ENCODE measurements at places on chromosomes 12 and 14.
A peak's percentile ranks its signal among the peaks of the same experiment; 100 is the strongest.

GRCh38 chr12:7834701-7835100 is 38.0 kb downstream of the SLC2A14 start:
- no peak for DNase-seq

DNA sequence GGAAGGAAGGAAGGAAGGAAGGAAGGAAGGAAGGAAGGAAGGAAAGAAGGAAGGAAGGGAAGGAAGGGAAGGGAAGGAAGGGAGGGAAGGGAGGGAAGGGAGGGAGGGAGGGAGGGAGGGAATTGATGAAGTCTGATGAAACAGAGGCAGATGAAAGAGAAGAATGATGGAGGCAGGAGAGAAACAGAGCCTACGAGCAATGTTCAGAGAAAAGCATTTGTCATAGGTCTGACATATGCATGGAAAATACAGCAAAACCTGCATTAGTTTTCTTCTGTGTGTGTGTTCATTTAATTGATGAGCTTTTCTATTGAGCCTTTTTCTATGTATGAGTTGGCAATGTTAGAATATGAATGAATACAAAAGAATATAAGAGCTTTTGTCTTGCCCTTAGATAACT is 343.4 kb downstream of the GXYLT1 start:
- DNase-seq: no peak

- no peak for DNase-seq
Measured at GRCh38 chr14:94465042-94465441, 11.0 kb downstream of the SERPINA9 start.

DNA sequence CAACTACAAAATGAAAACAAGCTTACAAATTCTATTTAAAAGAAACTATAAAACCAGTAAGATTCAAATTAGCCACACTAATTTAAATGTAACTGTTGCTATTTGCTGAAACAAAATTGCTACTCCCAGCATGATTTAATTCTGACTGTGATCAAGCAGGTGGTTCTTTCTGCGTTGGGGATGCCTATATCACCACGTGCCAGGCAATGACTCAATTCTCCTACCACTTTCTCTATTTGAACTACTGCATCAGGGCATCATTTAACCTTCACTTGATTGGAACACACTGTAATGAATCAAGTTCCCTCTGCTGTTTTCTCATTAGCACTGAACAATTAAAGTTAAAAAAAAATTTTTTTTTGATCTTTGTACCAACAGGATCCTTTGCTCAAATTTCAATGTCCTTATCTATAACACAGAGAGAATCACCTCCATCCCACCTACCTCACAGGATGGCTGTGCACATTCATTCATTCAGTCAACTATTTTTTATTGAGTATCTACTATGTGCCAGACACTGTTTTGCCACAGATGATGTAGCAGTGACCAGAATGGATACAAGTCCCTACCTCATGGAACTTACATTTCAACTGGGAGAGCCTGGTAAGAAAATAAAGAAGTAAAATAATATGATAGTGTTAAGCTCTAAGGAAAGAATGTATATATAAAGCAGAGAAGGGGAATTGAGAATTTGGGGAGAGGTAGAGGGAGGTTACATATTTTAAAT is 8.0 kb upstream of the ACTN1 start:
- peak; percentile 41 for DNase-seq

DNA sequence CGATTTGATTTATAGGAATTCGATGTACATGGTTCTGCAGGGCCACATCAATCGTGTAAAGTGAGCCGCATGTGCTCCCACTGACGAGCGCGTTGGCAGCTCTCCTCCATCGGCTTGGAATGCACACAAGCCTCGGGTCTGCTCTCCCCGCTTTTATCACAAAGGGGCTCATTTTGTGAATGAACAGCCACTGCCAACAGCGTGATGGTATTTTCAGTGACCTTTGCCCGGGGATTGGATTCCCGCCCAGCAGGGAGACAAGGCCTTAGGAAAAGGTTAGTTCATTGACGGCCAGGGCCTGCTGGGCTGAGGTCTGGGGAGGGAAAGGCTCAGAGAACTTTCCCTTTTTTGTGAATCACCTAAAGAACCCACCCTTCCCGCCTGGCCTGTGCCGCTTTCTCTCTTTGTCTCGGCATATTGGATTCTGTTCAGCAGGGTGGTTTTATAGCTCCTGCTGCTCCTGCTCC is 232.1 kb downstream of the MSRB3 start:
- no peak for DNase-seq

- no peak for DNase-seq
Measured at GRCh38 chr12:104347374-104348075, 44.0 kb downstream of the EID3 start.

- DNase-seq: no peak
Measured at GRCh38 chr12:131063413-131063812, 109.7 kb downstream of the ADGRD1 start.

DNA sequence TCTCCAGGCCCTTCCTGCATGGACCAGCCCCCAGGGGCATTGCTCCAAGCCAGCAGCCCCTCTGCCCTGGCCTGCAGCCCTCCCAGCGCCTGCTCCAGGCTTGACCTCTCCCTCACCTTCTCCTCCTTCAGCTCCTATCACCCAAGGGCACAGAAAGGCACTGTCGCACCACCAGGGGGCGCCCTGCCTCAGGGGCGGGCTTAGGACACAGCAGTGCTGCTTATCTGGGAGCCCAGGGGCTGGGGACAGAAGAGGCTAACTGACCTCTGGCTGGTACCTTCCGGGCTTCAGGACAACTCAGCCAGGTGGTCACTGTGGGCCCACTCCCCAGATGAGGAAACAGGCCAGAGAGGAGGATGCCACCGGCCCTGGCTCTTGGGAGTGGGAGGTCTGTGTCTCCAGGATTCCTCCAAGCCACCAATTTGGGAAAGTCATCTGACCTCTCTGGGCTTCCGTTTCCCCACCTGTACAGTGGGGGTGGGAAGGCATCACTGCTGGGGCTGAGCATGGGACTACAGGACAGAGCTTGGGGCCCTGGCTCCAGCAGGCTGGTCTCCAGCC is 25.3 kb upstream of the GPR132 start:
- DNase-seq: peak; percentile 91

DNA sequence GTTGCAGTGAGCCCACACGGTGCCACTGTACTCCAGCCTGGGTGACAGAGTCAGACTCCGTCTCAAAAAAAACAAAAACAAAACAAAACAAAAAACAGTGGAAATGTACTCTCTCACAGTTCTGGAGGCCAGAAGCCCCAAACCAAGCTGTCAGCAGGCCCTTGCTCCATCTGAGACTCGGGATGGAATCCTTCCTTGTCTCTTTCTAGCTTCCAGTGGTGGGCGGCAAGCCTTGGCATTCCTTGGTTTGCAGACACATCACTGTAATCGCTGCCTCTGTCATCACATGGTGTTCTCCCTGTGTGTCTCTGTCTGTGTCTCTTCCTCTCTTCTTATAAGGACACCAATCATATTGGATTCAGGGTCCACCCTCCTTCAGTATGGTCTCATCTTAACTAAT is 6.4 kb downstream of the TNS2 start:
- no peak for DNase-seq

DNA sequence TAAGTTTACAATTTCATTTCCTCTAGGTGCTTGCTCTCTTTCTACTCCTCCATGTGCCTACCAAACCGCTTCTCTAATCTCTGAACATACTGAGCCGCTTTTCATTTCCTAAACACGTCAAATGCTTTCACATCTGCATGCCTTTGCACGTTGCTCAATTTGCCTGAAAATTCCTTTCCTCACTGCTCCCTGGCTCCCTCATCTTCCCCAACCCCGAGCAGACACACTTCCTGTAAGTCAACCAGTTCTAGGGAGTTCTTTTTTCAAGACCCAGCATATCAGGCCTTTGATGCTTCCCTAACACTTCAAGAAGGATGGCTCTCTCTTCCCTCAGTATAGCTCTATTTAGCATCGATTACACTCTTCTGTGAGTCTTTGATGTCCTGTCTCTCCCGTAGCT is 50.3 kb downstream of the LMO3 start:
- DNase-seq: no peak

DNA sequence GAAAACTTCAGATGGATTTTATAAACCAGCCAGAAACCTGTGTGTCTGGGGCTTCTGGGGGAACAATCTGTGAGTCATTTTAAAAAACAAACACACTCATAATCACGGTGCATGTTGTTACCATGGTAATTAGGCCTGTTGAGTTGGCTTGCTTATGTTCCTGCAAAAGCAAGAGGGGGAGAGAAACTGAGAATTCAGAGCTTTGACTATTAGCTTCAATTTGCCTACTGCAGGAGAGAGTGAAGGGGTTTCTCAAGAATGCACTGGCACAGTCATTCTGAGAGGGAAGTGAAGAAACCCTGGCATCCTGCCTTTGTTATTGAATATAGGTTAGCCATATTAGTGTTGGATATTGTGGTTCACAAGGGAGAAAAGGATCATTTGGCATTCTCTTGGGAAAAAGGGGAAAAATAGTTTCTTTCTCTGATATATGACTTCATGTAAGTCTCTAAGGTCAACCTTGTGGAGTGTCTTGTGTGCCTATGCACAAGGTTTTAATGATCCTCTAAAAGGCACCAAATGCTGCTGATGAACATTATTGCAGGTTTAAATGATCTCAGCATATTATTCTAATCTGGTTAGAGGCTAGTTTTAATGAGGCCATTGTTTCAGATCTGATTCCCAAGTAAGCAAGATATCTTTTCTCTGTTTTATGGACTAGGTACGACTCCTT is 12.9 kb downstream of the GNG2 start:
- peak; percentile 94 for DNase-seq

DNA sequence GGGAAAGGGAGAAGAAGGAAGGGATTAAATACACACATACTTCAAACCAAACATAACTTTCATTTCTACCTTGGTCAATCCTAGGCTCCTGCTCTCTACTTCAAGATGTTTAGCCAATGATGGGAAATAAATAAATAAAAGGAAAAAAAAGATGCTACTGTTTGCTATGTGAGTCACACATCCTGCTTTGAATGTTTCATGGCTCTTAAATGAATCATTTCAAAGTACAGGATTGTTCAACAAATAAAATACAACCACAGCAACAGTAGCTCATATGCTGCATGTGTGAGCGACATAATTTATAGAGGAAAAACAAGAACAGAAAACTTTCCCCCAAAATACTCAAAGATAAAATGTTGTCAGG is 54.3 kb upstream of the NPFF start:
- DNase-seq: peak; percentile 66

DNA sequence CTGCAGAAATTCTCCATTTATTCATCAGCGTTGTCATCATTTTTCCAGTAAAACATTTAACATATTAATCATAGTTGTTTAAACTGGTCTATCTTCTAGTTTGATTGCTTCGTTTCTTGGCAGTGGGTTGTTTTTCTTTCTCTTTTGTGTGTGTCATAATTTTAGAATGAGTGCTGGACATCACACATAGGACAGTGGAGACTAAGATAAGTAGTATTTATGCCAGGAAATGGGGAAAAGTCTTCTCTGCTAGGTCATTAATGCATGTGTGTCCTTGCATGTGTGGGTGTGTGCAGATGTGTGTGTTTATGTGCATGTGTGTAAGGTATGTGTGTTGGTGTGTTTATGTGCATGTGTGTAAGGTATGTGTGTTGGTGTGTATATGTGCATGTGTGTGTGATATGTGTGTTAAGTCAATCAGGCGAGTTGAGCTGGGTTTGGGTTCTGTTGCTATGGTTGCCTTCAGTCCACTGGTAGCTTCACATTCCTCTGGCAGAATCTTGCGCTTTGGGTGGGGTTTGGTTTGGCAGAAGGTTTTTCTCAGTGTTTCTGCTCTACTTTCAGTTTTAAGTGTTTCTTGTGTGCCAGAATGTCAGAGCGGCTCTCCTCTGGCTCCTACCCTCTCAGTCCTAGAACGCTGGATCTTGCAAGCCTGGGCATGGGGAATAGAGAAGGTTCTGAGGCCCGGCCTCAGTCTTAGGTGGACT is 7.8 kb upstream of the ADGRD1 start:
- no peak for DNase-seq

DNA sequence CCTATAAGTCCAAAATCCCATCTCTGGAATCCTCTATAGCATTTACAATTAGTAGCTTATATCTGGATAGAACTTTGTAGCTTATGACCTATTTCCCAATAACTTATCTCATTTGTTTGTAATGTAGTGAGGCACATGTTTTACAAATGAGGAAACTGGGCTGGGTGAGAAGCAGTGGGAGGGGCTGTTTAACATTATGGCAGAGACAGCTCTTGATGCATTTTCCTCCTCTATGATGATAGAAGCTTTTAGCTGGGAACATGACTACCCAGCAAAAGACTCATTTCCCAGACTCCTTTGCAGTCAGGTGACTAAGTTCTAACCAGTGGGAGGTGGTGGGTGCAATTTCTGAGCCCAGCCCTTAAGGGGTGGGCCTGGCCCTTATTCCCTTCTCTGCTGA is 179.7 kb downstream of the TTC8 start:
- DNase-seq: no peak

- no peak for DNase-seq
Measured at GRCh38 chr14:37202812-37203211, 5.1 kb downstream of the MIPOL1 start.

GRCh38 chr12:98532687-98533304 is 17.4 kb downstream of the TMPO start:
- DNase-seq: peak; percentile 48

DNA sequence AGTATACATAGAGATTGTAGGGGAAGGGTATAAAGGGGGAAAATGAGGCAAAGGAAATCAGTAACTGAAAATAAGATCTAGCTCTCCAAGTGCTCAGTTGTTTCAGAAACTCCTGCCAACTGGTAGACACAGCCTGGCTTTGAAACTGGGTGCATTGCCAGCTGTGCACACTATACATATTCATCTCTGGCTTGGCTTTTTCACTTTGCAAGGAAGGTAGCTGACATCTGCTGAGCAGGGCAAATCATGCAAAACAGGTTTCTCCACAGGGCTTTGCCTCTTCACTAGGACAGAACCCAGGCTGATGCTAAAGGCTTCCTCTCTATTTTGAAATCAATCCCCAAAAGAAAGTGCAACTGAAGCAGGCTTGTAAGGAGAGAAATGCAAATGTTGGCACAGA is 101.5 kb downstream of the HELB start:
- DNase-seq: no peak

DNA sequence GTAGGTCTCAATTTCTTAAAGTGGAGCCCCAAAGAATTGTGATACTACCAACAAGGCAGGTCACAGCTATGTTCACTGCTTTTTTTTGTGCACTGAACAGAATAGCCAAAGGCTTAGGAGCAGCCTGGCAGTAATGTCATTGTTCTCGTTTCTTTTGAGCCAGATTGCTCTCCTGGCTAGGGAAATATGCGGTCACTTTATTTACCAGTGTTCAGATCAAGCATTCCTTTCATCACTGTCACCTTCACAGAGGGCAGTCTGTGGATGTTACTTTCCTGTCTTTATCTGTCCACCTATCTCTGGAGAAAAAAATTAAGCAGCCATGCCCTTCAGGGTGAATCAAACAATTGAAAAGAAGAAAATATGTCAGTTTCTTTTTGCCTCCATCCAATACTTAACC is 159.6 kb downstream of the BTG1 start:
- no peak for DNase-seq

Measured in activated CD4-positive, alpha-beta T cell treated with anti-CD3 and anti-CD28 coated beads, Interleukin-2, Interleukin-4, amounts not matched to agents 100 ng/mL and 50 ng/mL, durations not matched to agents 16 hours and 8 hours (primary cell).